ENCODE measurements at places on chromosomes 1 and 21.

- DNase-seq, result no peak
Observed at GRCh38 chr21:28892199-28893111, 100.2 kb downstream of the LTN1 start.

GRCh38 chr21:9759972-9760371 is 761.4 kb upstream of the TPTE start:
- DNase-seq, result no peak

DNA sequence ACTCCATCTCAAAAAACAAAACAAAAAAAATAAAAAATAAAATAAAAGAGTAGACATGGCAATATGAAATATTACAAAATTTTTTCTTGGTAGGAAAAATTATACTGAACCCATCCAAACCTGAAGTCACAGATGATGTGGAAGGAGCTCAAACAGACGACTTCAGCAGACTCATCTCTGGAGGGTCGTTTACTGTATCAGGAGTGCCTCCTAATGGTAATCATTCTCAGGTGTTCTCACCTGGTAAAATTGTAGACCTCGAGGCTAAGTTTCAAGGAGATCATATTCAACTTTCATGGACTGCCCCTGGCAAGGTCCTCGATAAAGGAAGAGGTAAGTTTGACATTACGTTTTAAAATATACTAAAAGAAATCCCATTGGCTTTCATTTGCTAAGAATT is 54.3 kb upstream of the SH3GLB1 start:
- DNase-seq, result no peak

GRCh38 chr1:107515702-107516101 is 374.9 kb downstream of the NTNG1 start:
- DNase-seq, result no peak

- DNase-seq, result no peak
Observed at GRCh38 chr1:112061056-112061455, 71.6 kb upstream of the KCND3 start.

DNA sequence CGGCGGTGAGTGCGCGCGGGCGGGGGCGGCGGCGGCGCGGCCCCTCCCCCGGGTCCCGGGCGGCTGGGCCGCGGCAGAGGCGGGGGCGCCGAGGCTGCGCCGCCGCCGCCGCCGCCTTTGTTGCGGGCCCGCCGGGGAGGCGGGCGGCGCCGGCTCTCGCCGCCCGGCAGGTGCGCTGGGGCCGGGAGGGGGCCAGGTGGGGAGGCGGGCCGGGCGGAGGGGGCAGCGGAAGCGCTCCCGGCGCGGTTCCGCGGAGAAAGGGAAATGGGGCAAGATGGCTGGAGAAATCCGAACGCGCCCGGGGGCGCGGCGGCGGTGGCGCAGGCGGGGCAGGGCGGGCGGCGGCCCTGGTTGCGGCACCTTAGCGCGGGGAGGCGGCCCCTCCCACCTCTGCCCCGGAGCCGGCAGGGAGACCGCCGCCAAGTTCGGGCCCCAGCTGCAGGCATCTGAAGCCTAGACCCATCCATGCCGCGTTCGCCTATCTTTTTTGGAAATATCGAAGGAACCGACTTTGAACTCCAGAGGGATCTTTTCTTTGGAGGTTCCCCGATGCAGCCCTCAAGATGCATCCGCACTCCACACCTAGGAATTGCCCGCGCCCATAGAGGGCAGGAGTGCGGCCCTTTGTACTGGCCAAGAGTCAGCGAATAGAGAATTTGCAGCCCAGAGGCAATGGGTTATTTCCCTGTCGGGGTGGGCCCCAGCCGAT is 479 bp downstream of the POGK start:
- DNase-seq, result no peak
